ENCODE measurements at places on chromosomes 3 and 15.

GRCh38 chr15:97078591-97078990 is 748.1 kb downstream of the NR2F2 start:
- no peak for DNase-seq

GRCh38 chr15:82849556-82850512 is 40.4 kb downstream of the WHAMM start:
- DNase-seq = peak; percentile 33

DNA sequence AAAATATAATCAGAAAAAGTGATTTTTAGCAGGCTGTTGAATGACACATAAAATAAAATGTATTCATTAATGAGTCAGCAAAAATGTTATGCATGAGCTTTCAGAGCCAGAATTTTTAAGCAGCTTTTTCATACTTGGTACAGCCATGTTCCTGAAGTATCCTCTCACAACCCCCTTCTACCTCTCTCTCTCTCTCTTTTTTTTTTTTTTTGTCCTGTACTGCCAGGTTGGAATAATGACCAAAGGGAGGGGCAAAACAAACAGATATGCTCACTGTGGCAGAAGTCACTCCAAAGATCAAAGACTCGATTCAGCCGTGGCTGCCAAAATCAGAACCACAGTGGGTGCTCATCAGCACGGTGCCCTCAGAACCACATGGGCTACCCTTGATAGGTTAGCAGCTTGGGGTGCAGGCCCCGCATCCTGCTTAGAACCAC is 383.0 kb downstream of the ZBTB20 start:
- no peak for DNase-seq

DNA sequence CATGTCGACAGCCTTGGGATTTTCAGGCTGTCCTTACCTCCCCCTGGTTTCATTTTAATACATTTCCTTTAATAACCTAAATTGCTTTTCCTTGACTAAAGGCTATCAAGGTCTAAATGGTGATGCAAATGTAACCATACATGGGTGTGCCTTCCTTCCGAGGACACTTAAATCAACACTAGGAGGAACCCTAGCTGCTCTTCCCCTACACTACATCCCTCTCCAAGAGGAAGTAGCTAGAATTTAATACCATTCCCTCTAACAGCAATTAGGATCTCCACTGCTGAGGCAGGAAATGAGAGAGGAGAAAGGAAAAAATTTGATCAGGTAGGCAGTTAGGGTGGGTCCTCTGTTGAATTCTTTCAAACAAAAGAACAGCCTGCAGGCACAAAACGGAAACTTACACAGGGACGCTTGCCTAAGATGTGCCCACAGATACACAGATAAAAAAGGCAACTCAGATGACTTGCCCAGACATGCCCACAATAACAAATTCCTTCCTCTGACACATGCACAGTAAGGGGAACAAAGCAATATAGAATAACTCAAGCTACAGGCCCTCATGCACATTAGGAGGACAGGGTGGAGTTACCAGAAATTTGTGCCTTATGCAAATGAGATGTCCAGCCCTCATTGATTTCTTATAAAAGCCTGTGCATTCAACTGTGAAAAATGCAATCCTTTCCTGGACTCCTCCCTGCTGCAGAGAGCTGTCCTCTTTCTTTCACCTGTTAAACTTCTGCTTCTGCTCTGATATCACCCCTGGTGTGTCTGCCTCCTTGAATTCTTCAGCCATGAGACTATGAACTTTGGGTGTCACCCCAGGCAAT is 1024.4 kb upstream of the CADM2 start:
- DNase-seq = no peak

- no peak for DNase-seq
These were observed 50.6 kb downstream of the TRPM1 start for GRCh38 chr15:31050953-31051352.

DNA sequence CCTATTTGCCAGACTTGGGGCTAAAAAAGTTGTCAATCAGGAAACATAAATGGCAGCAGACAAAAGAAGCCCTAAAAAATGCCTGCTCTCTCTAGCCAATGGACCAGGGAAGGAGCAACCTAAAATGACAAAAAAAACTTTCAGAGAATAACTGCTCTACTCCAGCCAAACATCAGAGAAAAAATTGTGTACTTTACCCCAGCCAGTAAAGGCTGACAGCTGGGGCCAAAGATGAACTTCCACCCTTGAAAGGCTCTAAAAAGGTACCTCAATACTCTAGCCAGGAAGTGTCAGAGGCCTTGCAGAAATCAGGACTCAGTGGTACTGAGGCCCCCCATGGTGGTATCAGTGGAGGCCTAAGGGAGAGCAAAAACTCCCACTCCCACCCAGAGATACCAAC is 18.4 kb downstream of the C3orf70 start:
- no peak for DNase-seq

- DNase-seq = no peak
These were observed 82.0 kb upstream of the XXYLT1 start for GRCh38 chr3:195352895-195353488.

GRCh38 chr3:156605686-156606605 is 51.0 kb upstream of the SSR3 start:
- DNase-seq = peak; percentile 4

DNA sequence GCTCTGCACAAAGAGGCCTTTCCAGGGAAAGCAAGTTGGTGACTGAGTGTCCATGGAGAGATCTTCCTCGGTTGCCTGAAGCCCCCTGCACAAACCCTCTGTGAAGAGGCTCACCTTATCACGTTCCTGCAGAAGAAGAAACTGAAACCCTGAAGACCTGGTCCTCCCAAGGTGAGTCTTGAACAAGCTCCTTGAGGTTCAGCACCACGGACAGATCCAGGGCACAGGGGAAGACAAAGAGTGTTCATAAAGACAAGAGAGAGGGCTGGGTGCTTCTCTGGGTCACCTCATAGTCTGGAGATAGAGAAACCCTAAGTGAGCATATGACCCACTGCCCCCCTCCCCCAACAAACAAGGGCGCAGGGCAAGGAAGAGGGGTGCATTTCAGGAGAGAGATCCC is 21.7 kb upstream of the TBC1D21 start:
- peak; percentile 40 for DNase-seq

DNA sequence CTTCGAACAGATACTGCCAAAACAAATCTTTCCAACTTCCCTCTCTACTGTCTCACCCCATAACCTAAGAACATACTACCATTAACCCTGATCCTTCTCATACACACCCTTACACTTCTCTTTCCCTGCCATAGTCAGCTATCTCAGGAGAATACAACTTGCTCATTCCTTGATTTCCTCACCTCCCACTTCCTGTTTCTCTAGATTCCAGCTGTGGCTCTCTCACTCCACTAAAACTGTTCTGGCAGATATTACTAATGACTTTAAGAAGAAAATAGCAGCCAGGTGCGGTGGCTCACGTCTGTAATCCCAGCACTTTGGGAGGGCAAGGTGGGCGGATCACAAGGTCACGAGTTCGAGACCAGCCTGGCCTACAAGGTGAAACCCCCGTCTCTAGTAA is 4.6 kb downstream of the LSG1 start:
- DNase-seq = no peak

DNA sequence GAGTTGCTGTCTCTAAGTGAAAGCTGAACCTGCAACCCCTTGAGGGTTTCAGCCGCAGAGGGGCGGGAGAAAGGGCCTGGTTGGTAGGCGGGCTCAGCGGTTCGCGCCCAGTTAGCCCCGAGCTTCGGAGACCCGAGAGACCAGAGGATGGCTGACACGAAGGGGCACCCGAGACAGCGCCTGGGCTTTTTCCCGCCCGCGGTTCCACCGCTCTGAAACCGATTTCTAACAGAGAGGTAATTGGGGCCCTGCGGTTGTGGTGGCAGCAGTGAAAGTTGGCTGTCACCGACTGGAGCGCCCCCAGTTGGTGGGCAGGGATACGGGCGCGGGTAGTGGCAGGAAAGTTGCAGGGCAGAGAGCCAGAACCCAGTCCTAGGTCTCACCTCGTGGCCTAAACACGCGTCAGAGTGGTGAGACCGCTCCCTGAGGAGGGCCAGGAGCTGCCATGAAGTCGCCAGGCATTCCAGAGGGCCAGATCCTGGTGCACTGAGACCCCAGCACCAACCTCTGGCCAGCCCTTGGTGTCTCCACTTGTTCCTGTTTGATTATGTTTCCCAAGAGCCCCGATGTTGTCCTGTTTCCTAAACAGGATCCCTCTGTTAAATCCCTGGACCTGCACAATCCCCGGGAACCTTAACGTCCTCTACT is 625 bp upstream of the ELL3 start:
- peak; percentile 85 for DNase-seq

GRCh38 chr3:16127249-16127648 is 47.2 kb upstream of the GALNT15 start:
- no peak for DNase-seq

DNA sequence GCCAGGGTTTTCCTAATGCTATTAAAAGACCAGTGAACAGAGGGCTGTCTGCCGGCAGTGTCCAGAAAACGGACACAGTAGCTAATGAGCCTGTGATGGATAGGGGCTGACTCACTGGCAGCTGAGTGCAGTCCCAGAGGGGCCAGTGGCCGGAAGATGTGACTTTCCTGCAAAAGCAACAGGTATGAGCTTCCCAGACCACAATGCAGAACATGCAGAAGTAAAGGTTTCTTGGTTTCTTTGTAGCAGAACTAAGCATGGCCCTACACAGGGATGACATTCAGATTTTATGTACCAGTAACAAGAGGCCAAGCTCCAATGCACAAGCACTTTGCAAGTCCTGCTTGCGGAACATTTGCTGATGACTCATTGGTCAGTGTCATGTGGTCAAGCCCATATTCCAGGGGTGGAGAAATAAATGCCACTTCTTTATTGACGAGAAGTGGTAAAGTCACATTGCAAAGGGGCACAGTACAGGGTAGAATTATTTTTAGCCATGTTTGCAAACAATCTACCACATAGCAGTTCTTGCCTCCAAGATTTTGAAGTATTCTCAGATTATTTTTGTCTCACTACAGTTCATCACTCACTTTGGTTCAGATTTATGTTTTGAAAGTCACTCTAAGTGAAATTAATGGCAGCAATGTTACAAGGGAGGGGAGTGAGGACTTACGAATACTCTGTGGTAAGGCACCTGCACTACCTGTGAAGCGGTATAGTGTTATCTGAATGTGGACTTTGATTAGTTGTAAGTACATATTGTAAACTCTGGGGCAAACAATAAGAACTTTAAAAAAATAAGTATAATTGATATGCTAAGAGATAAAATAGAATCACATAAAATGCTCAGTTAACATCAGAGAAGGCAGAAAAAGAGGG is 263.3 kb downstream of the ABHD5 start:
- DNase-seq = no peak

GRCh38 chr3:105051972-105052371 is 314.7 kb upstream of the ALCAM start:
- no peak for DNase-seq

DNA sequence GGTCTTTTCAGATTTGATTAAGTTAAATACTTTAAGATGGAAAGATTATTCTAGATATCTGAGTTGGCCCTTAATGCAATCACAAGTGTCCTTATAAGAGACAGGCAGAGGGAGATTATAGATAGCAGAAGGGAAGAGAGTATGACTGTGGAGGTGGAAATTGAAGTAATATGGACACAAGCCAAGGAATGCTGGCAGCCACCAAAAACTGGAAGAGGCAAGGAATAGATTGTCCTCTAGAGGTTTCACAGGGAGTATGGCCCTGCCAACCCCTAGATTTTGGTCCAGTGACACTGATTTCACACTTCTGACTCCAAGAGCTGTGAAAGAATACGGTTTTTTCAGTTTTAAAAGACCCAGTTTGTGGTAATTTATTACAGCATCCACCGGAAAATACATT is 1498.7 kb upstream of the CADM2 start:
- DNase-seq = no peak

DNA sequence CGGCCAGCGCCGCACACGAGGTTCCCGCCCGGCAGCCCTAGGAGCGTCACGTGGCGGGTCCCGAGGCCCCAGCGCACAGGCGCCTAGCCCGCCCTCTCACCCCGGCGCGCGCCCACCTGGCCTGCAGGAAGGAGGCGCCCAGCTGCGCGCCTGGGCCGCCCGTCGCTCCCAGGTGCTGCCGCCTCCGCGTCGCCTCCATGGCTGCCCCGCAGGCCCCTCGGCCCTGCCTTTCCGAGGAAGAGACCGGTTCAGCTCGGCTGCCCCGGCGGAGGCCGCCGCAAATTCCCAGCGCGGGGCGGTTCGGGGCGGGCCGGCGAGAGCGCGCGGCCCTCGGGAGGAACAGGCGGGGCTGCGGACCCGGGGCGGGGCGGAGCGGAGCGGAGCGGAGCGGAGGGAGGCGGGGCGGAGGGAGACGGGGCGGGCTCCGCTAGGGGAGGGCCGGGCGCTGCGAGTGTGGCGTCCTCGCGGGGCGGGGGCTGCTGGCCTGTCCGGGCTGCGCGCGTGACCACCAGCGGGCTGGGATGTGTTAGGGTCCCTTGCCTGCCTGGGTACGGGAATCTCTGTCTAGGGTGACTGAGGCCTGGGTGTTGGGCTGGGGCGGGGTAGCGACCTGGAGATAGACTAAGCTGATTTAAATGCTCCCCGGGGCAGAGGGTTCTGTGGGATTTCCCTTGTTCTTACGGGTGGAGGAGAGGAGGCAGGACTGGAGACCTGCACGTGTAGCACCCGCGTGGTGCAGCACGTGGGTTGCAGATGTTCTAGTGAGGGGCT is at the start of gene CLN6:
TSS of gene CLN6 (minus strand) at position 343 of the 771 bp plus-strand sequence. CDS start at position 199, 144 bp downstream.
- peak; percentile 82 for DNase-seq

DNA sequence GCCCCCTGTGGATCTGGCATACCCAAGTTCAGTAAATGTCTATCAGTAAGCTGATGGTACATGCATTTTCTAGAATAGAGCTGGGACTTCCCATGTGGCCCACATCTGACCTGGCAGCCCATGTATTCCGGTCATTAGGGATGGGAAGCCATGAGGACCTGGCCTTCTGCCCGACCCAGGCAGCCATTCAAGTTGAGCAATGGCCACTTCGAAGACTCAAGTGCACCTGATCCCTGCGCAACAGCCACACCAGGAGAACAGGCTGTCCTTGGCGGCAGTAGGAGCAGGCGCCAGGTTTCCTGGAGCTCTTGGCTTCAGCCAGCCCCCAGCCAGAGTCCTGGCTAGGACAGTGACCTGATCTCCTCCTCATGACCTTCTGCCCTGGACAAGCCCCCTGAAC is 14.6 kb downstream of the HEMK1 start:
- DNase-seq = no peak

- no peak for DNase-seq
These were observed 6.7 kb upstream of the ZFAND6 start for GRCh38 chr15:80052597-80053304.

- no peak for DNase-seq
These were observed 389.5 kb downstream of the LRTM1 start for GRCh38 chr3:54538346-54538745.

Measured in stimulated activated CD4-positive, alpha-beta T cell treated with anti-CD3 and anti-CD28 coated beads, Interleukin-2, amount 100 ng/mL, for 24 hours (primary cell).